Hindlimb muscle (tissue), 1 donor: ENCODE measurements at places on chromosomes 5 and 9. TPM values are rescaled to one million over a fixed set of nuclear protein-coding genes. Genes with fewer than 3 reads are reported as not detected.

GRCh38 chr5:40882291-40882690, 27.0 kb upstream of the C7 start:
- DNase-seq = no peak

DNA sequence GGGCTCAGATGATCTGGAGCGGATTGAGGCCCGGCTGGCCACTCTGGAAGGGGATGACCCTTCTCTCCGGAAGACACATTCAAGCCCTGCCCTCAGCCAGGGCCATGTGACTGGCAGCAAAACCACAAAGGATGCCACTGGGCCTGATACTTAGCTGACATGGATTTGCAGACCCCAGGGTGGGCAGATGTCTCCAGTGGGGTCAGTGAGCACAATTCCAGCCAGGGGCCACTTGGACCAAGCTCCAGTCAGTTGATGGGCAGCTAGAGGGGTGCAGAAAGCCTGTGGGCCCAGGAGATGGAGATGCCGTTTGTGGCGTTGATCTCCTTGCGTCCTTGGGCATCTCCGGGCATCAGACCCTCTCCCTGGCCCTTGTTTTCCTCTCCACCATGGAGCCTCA, 46.7 kb downstream of the PSD2 start:
- no peak for DNase-seq

DNA sequence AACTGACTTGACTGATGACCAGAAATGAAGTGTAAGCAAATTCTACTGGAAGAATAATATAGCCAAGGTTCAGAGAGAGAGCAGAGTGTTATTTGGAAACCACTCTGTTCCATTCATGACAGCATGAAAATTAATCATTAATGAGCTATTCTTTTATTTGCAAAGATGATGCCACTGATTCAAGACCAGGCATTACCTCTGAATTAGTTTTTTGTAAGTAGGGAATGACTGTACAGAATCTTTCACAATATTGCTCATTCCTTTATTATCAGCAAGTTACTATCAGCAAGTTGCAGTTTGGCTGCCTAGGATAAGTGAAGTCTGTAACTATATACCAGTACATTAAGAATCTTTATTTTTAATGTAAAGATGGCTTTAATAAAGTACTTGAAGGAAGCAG, 75.1 kb upstream of the RGMB start:
- no peak for DNase-seq

DNA sequence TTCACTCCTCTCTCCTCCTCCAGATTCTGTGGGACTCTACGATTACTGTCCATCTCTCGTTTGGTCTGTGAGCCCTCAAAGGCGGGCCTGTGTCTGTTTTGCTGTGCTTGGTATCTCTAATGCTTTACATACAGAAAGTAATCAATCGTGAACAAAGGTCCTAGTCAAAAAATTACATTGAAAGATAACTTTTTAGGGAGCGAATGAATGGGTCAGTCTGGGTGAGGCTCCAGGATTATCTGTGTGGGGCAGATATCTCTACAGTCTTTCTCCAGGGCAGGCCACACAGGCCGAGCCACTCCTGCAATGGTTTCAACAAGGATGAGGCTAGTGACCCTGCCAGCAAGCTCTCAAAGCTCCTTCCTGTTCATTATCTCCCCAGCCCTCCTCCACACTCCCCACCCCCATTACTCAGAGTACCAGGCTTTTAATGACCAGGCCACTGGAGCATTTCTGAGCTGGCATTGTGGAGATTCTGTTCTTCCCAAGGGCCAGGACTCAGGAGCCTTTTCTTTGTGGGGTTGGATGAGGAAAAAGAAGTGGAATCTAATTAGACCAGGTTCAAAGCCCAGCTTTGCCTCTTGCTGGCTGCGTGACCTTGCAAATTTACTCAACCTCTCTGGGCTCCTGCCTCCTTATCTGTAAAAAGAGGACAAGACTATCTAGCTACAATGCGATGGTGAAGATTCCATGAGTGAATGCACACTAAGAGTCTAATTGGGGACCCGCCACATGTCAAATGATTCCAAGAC, 10.2 kb downstream of the CORO2A start:
- DNase-seq = no peak

GRCh38 chr9:123234853-123235252, 33.5 kb downstream of the STRBP start:
- no peak for DNase-seq

- DNase-seq = peak; percentile 43
Observed at GRCh38 chr9:105245029-105245890, 809 bp downstream of the SLC44A1 start.

- DNase-seq = no peak
Observed at GRCh38 chr5:96903300-96903699, 27.0 kb downstream of the ERAP2 start.

- DNase-seq = no peak
Observed at GRCh38 chr9:104934691-104935500, 6.9 kb upstream of the ABCA1 start.

GRCh38 chr9:81558091-81558830, 131.1 kb downstream of the TLE1 start:
- peak; percentile 72 for DNase-seq

DNA sequence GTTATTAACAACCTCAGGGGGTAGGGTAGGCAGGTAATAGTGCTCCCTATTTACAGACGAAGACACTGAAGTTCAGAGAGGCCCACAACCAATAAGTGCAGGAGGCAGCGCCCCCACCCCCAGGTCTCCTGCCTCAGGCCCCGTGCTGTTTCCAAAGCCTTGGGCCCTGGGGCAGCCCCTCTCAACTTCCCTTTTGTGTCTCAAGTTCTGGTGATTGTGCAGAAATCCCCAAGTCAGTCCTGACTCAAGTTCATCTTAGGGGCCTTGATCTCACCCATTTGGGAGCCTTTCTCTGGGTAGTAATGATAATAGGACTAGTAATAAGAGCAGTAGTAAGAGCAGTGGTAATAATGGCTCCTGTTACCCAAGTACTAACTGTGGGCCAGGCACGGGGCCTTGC, 35.5 kb upstream of the ASS1 start:
- no peak for DNase-seq

- DNase-seq = no peak
Observed at GRCh38 chr5:84411832-84412605, 27.3 kb upstream of the EDIL3 start.

GRCh38 chr5:61569353-61569752, 237.3 kb downstream of the ZSWIM6 start:
- DNase-seq = no peak

DNA sequence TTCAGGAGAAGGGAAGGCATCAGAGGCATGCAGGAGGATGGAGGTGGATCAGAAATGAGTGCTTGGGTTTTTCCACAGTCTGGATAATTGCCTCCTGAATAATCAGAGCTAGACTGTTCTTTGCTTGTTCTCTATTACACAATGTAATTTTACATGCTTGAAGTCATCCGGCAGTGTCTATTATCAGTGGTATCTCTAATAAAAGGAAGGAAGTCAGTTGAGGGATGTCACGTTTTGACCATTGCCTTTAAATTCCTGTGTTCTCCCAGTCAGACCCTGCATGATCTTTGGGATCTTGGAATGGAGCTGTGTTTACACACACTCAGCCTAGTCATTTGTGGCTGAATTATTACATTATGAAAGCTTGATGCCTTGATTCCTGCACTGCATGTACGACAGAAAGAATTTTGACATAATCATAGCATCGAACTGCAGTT, 91.0 kb downstream of the PDE8B start:
- no peak for DNase-seq

GRCh38 chr9:88927510-88927909, 63.8 kb upstream of the S1PR3 start:
- no peak for DNase-seq

DNA sequence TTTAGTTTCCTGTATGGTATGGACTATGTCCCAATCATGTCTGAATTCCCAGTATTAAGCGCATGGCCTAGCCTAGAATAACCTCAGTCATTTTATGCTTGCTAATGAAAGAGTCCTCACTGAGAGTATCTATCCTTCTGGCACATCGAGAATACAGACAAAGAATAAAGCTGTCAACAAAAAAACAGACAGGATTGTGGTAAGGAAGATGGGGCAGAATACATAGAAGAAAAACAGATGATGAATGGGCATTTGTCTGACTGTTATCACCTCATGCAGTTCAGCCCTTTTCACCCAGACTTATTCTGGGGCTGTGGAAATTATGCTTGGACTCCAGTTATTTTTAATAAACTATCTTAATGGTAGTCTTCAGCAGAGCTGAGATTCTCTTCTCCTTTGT, 363.8 kb upstream of the TNC start:
- no peak for DNase-seq

DNA sequence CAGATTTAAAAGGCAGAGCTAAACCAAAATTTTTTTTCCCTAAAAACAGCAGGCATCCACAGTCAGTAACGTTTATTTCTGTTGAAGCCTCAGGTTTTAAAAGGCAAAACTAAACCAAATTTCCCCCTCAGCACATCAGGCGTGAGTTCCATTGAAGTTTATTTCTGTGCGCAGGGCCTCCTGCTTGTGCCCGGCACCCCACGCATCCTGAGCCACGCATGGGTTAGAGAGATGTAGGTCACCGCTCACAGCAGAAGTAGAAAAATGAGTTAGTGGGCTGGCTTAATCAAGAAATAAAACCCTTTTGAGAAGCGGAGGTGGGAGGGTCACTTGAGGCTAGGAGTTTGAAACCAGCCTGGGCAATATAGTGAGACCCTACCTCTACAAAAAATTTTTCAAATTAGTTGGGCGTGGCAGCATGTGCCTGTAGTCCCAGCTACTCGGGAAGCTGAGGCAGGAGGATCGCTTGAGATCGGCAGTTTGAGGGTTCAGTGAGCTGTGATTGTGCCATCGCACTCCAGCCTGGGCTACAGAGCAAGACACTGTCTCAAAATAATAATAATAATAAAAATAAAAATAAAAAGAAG, 75.6 kb upstream of the SPIN1 start:
- DNase-seq = no peak

GRCh38 chr9:132798817-132799790, 79.0 kb downstream of the AK8 start:
- no peak for DNase-seq

DNA sequence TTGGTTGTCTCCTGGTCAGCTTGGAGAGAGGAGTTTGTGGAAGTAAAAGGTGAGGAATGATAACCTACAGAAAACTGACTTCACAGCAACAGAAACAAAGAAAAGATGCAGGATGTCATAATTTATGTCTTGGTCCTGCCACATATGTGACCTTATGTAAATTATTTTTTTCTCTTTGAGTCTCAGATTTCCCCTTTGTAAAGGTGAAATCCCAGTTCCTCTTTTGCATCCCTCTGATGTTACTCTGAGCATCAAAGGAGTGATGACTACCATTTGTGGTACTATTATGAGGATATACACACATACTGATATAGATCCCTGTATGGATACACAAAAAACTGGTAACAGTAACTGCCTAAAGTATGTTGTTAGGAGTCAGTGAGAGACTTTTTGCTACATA, 1.4 kb upstream of the THG1L start:
- no peak for DNase-seq

- no peak for DNase-seq
Observed at GRCh38 chr5:1508659-1509290, 15.0 kb downstream of the LPCAT1 start.

- no peak for DNase-seq
Observed at GRCh38 chr5:80230269-80230992, 25.4 kb downstream of the SERINC5 start.

DNA sequence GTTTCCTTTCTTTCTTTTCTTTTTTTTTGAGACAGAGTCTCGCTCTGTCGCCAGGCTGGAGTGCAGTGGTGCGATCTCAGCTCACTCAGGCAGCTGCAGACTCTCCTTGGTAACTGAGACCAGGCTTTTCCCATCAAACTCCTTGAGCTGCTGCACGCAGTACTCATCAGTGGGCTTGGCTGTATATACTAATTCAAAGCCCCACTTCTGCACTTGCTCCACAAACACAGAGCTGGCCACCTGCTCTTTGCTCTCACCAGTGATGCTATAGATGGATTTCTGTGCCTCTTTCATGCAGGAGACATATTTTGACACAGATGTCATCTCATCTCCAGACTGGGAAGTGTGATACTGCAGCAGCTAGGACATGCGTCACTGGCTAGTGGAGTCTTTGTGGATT, 252.7 kb downstream of the AP3B1 start:
- DNase-seq = no peak

DNA sequence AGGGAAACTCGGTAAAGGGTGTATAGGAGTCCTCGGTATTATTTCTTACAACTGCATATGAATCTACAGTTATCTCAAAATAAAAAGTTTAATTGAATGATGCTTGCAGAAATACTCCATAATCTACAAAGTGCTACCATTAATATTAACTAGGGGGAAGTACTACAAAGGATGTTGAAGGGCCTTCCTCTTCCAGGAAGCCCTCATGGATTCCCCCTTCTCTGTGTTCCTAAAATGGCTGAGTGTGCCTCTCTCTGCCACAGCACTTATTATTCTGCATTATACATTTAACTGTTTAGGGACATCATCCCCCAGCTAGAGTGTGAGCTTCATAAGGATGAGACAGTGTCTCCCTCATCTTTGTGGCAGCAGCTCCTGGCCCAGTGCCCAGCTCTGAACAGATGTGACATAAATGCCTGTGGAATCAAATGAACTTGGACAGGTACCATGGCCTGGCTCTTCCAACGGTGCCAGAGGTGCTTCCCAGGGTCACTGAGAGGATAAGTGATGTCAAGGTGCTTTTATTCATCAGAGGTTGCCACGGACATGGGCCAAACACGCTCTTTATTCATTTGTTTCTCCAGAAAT, 99.5 kb downstream of the PAX5 start:
- no peak for DNase-seq

DNA sequence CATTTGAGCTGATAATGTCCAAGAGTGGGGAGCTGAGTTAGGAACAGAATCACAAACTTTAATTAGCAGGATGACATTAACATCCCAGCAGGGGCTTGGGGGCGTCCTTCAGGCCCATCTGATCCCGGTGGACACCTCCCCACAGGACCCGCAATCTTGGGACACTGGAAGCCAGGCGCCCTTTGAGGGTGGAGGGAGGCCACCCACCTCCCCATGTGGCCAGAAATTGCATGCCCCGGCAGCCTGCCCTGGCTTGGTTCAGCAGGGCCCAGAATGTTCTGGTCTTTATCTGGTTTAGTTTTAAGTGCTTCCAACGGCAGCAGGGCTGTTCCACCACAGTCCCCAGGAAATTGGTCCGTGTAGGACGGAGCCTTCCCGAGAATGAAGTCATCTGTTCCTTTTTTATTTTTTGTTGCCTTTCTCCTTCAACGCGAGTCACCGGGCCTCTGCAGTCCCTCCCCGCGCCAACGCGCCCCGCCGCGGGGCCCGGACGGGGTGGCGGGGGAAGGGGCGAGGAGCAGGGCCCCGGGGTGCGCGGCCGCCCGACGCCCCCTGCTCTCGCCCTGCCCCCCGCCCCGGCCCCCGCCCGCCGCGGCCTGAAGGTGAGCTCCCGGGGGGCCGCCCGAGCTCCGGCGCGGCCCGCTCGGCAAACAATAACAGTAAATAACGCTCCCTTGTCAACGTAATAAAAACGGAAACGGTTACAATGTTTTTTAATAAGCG, 207.9 kb downstream of the C9orf50 start:
- DNase-seq = peak; percentile 83

Gene SLC22A4
- polyA plus RNA-seq = 3.2 TPM

Gene ENHO
- 4.3 TPM for polyA plus RNA-seq

Gene NDUFA8
- 58.6 TPM for polyA plus RNA-seq

Gene PLAC8L1
- 1.3 TPM for polyA plus RNA-seq

Gene PCDHGA10
- polyA plus RNA-seq = 1.6 TPM

Gene ITK
- 0.31 TPM for polyA plus RNA-seq

Gene PCDHB4
- 3.1 TPM for polyA plus RNA-seq

Gene TMEM171
- 0.88 TPM for polyA plus RNA-seq

Gene C9orf153
- 0.22 TPM for polyA plus RNA-seq

Gene CARD9
- polyA plus RNA-seq = 1.1 TPM

Gene LCN9
- polyA plus RNA-seq = not detected

Gene DOCK2
- 5.0 TPM for polyA plus RNA-seq
